ENCODE measurements at places on chromosomes 6 and 20.

DNA sequence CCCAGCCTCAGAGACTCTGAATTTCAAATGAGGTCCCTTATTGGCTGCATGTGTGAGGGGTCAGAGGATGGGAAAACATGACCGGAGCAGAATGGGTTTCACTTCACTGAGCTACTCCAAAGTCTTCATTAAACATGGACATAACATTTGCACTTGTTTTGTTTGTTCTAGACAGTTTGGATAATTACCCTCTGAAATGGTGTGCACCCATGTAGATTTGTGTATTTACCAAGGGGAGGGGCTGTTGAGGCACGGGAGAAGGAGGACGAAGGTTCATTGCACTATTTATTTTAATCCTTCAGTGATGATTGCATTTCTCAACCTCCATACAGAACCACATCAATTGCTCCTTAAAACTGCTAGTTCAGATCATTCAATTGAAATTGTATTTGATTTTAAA, 364.2 kb downstream of the TFAP2B start:
- no peak for DNase-seq

GRCh38 chr6:148524976-148525375, 182.3 kb downstream of the SASH1 start:
- no peak for DNase-seq

DNA sequence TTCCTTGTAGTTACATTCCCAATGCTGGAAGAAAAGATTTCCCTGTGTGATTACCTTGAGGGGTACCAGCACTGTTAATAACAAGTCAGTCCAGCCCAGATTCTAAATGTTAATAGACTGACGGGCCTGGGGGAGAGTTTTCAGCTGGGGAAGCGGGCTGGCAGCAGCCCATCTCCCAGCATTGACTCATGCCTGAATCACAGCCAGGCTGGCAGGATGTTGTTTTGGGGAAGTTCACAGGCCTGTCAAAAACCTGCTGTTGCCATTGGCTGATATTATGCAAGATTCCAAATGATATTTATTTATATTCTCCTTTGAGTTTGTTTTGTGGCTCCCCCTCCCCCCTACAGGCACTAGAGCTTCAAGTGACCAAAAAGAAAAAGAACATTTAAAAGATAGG, 213.9 kb upstream of the CNR1 start:
- DNase-seq, result no peak

- DNase-seq, result no peak
These were observed 92.0 kb downstream of the CD40 start for GRCh38 chr20:46209930-46210671.

- DNase-seq, result no peak
These were observed 84.3 kb upstream of the RALY start for GRCh38 chr20:33909331-33909921.

DNA sequence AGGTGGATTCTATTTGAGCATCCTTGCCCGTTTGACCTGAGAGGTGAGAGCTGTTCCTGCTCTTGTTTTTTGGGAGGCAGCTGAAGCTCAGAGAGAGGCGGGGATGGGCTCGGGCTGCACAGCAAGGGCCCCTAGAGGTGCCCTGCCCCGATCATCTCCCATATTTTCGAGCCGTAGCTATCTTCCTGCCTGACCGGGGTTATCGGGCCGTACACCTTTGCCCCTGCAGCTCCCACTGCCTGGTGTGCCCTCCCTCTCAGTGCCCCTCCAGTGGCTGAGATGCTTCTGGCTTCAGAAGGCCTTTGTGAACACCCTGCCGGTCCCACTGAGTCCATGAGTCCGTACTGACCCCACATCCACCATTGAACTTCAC, 6.7 kb downstream of the SRC start:
- DNase-seq, result no peak

GRCh38 chr6:28896505-28897368, 27.0 kb downstream of the TRIM27 start:
- peak; percentile 78 for DNase-seq

DNA sequence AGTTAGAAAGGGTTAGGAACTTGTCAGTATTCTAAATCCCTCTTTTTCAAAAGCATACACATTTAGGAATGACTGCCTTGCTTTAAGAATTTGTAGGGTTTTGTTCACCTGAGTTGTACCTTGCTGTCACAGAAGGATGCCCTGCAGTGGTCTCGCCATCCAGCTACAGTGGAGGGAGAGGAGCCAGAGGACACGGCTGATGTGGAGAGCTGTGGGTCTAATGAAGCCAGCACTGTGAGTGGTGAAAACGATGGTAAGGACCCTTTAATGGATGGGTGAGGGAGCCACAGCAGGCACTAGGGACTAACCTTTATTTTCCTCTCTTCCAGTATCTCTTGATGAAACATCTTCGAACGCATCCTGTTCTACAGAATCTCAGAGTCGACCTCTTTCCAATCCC, 69.9 kb downstream of the ASXL1 start:
- no peak for DNase-seq

GRCh38 chr6:35034411-35035191, 106.5 kb downstream of the TCP11 start:
- no peak for DNase-seq

GRCh38 chr6:13025893-13026499, 302.3 kb downstream of the TBC1D7 start:
- no peak for DNase-seq

DNA sequence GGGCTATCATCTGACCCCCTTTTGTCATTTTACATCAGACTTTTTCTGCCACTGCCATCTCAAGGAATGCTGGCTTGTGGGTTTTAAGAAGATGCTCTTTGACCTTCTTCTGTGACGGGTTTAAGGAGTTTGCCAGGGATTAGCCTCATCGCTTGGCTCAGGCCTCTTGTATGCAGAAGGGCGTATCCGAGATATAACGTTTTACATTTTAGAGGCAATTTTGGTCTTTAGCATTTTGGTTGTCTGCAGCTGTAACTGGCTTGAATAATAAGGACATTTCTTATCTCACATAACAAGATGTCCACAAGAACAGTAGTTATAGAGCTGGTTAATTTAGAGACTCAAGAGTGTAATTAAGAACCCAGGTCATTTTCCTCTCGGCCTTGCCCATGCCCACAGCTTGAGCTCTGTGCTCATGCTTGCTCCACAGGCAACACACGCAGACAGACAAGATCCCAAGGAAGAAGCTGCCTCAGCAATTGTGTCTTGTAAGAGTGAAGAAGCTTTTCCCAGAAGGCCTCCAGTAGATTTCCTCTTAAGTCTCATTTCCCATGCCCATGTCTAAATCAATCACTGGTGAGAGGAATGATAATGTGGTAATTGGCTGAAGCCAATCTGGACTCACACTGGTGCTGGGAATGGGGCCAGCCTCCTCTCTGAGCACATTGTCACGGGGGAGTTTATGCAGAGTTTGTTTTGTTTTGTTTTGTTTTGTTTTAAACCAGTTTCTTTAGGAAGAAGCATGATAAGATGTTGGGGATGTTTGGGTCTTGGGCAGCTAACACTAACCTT, 36.8 kb downstream of the PTCHD4 start:
- no peak for DNase-seq

DNA sequence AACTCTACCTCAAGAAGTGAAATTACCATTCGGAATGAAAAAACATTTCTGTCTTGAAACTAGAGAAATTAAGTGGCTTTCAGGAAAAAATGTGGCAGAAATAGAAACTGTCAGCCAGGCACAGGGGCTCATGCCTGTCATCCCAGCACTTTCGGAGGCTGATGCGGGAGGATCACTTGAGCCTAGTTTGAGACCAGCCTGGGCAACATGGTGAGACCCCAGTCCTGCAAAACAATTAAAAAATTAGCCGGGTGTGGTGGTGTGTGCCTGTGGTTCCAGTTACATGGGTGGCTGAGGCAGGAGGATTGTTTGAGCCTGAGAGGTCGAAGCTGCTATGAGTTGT, 7.1 kb upstream of the TMEM181 start:
- DNase-seq, result no peak

DNA sequence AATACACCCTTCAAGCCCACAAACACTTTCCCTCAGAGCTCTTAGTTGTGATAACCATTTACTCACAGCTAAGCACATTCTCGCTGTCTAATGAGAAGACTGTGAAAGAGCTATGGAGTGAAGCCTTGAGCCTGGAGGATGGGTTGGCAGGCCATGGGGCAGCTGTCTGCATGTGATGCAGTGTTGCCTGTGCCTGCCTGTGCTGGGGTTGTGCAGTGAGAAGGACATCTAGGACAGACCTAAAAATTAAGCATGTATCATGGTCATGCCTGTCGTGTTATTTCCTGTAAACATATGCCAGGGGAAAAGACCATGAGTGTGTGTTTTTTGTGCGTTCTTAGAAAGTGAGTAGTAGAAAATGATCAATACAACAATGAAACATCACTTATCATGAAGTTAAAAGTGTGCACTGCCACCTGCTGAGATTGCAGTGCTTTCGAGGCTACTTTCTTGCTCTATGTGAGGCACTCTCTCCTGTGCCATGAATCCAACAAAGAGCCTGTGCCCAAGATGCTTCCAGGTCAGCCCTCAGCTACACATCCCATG, 8.1 kb upstream of the ZC3H12D start:
- no peak for DNase-seq

DNA sequence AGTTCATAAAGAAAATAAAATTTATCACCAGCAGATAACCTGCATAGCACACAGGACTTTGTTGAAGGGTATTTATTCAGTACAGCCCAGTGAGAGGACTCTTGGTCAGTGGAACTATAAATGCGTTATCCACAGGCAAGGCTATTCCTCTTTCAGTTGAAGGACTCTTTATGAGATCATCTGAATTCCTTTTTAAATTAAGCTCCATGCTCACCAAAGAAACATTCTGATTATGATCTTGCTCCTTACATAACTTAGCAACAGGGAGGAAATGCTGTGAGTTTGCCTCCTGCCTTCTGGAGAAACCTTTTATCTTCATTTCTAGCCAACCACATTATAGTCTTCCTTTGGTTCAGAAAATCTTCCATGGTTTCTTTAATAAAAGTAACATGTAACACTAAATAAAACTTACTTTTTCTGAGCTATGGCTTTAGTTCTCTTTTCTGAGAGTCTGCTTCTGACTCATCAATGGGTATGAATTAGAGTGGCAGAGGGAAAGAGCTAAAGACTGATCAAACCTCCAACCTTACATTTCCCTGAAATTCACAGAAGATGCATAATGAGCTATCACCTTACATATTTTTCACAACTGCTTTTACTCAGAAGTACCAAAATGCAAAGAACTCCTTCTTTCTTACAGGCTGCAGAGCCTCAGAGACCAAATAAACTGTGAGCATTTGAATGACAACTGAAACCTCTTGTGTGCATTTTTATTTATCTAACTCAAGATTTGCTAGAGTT, 267.2 kb downstream of the ADGRG6 start:
- DNase-seq, result no peak

DNA sequence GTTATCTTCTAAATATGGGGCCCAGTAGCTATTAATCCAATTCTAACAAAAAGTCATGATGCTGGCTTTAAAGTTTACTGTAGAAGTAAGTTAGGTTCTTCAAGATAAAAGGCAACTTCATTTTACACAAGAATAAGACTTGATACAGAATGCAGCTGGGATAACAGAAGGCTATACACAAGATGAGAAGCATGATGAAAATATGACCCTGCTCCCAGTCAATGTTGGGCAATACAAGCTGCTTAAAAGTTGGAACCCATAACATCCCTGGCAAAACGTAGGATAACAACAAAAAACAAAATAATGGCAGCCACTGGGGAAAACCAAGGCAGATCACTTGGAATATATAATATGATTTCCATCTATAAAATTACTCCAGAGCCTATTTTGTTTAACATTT, 87.6 kb upstream of the RSPO3 start:
- DNase-seq, result no peak

DNA sequence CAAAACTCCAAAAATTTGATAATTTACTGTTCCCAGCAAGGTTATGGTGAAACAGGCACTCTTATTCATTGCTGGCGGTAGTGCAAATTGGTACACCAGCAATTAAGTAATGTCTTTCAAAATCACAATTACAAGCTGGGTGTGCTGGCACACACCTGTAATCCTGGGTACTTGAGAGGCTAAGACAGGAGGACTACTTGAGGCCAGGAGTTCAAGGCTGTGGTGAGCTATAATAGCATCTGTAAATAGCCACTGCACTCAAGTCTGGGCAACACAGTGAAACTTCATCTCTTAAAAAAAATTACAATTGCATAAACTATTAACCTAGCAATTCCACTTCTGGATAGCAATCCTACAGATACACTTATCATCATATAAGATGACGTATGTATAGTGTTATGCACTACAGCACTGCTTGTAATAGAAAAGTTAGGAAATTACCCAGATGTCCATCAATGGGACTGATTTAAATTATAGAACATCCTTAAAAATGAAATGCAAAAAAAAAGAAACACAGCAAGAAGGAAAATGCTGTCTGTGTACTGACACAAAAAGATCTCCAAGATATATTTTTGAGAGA, 31.4 kb downstream of the NCOA6 start:
- DNase-seq, result no peak

- DNase-seq, result no peak
These were observed 6.2 kb downstream of the MOXD1 start for GRCh38 chr6:132395015-132395597.

GRCh38 chr20:24461848-24462247, 7.6 kb upstream of the SYNDIG1 start:
- no peak for DNase-seq

DNA sequence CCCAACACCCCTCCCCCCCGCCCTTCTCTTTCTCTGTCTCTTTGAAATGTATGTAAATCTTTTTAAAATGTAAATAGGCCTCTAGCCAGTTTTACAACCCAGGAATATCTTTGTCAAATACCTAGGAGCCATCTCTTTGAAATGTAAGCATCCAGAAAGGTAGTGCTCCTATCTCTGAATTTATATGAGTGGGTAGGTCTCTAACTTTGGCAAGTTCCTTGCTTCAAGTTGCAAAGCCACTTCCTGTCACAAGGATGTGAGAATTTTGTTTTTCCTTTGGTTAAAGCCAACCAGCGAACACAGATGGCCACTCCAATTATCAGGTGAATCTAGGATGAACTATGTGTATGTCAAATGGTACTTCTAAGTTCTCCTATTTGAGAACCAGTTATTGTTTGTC, 6.2 kb upstream of the DEFB132 start:
- DNase-seq, result peak; percentile 88

GRCh38 chr6:81547149-81547548, 205.3 kb downstream of the TENT5A start:
- DNase-seq, result no peak
